Caco-2 (cell line): ENCODE measurements at places on chromosomes 1 and 21. TPM values are rescaled to one million over a fixed set of nuclear protein-coding genes. Genes with fewer than 3 reads are reported as not detected.

ESRRG gene
- total RNA-seq = 6.6 and 8.6 TPM in 2 replicates

ARHGAP30 gene
- not detected in 2 replicates for total RNA-seq

PTPRF gene
- total RNA-seq = 158 TPM in 2 replicates

ALPL gene
- total RNA-seq = 0.21 and 0.79 TPM in 2 replicates

TMEM51 gene
- total RNA-seq = 24.7 and 25.0 TPM in 2 replicates

ZNF687 gene
- total RNA-seq = 23.9 and 30.2 TPM in 2 replicates

PLEKHN1 gene
- total RNA-seq = 3.1 and 4.0 TPM in 2 replicates

RHEX gene
- not detected in 2 replicates for total RNA-seq

C8B gene
- not detected in 2 replicates for total RNA-seq

NUDT4B gene
- total RNA-seq = 0.70 TPM in 1 of 2 replicates, not detected in the other

VSIG8 gene
- total RNA-seq = not detected in 2 replicates

DCST2 gene
- 0.26 and 0.61 TPM in 2 replicates for total RNA-seq

POGK gene
- total RNA-seq = 27.2 and 29.8 TPM in 2 replicates

AADACL3 gene
- not detected in 2 replicates for total RNA-seq

OPRD1 gene
- total RNA-seq = 0.07 and 0.12 TPM in 2 replicates

RCSD1 gene
- total RNA-seq = not detected in 2 replicates

ADORA1 gene
- total RNA-seq = 46.0 and 50.4 TPM in 2 replicates
